ENCODE measurements at places on chromosomes 6 and 20. TPM values are rescaled to one million over a fixed set of nuclear protein-coding genes. Genes with fewer than 3 reads are reported as not detected.

DNA sequence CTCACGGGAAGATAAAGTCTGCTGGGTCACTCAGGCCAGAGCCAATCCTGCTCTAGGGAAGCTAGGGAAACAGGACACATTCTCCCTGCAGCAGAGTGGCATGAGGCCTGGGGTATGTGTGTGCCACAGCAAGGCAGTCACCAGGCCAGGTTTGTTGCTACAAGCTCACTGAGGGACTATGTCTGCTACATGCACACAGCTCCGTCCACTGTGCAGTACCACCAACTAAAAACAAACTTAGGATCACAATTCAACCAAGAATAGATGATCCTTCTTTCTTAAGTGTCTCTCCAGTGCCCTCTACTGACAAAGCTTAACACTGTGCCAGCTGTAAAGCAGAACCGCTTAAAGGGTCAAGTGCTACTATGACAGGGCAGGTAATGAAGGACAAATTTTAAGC is 192.5 kb downstream of the PTPRK start:
- DNase-seq = peak; percentile 36

The TINAG gene
- total RNA-seq = not detected

GRCh38 chr6:170086639-170087420 is 204.0 kb downstream of the DLL1 start:
- peak; percentile 15 for DNase-seq

The UTRN gene
- 216 TPM for total RNA-seq

The SYNE1 gene
- 23.0 TPM for total RNA-seq

- DNase-seq = no peak
Measured at GRCh38 chr6:3336859-3337515, 78.2 kb downstream of the PSMG4 start.

GRCh38 chr20:1083431-1084080 is 34.8 kb upstream of the PSMF1 start:
- DNase-seq = no peak

DNA sequence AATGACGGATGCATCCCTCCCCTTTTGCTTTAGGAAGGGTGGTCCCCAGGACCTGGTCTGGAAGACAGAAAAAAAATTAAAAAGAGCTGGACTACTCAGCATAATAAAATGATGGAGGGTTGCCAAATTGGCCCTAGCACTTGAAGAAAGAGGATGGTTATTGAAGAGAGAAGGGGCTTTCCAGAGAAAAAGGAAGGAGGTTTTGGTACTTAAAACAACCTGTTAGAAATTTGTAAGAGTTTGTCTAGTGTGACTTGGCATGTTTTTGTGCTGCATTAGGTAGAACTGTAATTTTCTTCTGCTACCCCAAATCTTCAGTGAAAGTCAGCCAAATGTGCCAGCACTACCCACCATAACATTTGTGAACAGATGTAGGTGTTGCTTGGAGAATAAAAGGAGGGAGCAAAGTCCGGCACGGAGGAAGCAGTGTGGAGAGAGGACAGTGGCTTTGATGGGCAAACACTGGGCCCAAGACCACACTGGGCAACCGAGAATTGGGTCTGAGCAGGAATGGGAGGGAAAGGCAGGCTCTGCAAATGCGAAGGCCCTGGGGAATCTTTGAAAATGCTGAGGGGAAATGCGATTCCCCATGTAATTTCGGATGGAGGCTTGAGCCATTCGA is 160.9 kb downstream of the QRSL1 start:
- no peak for DNase-seq

- no peak for DNase-seq
Measured at GRCh38 chr20:4366076-4366475, 350.7 kb upstream of the RNF24 start.

Data from Caco-2 (cell line).